Memory B cell (primary cell): ENCODE measurements at places on chromosomes 3 and 15.

DNA sequence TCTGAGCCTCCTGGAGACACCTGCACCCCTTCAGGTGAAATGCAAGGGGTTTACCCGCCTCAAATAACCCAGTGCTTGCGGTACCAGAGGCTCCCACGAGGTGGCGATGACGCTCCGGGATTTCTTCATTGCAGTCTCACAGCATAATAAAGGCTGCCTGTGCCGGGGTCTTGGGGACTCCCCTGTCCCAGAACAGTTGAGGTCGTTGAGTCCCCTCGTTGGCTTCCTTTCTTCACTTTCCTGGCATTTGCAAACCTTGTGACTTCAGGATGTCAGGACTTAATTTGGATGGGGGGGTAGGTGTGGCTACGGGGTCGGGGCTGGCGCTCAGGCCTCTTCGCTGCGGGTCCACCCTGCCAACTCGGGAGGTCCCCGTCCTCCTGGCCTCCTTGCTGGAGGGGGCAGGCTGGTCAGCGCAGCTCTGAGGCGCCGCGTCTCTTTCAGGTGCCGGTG lies 1.3 kb downstream of the GNAT1 start:
- peak; percentile 96 for DNase-seq

DNA sequence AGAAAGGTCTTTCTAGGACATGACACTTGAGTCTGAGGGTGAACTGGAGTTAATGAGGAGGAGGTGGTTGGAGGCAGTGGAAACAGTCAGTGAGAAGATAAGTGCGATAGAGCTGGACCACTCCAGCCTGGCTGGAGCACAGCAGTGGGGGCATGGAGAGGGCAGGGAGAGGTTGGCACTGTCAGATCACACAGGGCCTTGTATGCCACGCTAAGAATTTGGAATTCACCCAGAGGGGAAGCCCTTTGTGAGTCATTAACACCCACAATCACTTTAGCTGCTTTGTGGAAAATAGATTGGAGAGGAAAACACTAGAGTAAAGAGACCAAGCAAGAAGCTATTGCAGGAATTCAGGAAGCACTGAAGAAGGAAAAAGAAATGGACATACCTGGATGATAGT lies 83.3 kb downstream of the ZNF621 start:
- no peak for DNase-seq

DNA sequence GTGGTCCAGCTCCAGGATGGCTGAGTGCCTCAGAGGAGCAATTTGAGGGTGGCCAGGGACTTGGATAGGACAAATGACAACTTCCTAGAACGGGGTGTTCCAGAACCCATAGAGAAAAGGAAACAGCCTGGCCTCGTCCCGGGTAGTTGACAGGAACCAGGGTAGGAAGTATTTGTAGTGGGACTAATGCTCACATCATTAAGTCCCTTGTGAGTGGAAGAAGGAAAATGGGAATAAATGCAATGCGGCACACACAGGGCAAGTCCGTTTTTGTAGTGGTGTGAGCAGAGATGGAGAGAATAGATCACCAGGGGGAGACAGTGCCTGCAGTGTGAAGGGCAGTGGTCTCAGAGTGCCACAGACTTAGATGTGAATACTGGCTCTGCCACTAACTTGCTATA lies 19.6 kb downstream of the TIMP4 start:
- no peak for DNase-seq

DNA sequence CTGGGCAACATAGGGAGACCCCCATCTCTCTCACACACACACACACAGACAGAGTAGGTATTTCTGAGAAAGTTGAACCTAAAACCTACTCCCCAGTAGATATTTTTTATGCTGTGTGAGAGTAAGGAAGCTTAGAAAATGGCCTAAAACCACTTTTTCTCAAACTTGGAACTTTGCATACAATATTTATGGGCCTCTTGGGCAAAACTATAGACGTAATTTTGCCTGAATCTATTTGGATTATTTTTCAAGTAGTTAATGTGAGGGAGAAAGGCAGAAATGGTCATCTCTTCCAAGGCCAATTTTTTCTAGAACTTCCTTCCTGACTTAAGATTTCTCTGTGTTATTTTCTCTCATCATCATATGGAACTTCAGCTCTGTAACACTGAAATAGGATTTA lies 81.7 kb downstream of the ZNF609 start:
- DNase-seq = no peak

- peak; percentile 10 for DNase-seq
These were observed 82.0 kb upstream of the LRIG1 start for GRCh38 chr3:66582721-66583423.

DNA sequence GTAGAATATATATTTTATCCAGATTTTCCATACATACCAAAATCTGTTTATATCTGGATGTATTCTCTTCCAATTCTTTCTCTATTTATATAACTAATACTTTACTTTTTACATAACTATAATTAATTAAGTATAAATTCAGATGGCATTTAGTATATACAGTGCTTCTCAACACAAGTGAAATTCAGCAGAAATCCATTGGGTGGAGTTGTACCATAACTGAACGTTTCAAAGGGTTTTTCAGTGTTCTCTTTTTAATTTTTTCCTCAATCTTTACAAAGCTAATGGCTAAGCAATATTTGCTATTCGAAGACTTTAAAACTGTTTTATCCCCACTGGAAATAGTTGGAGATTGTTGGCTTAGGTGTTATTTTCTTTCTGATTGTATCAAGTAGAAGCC lies 13.9 kb upstream of the ZBBX start:
- DNase-seq = no peak

- DNase-seq = no peak
These were observed 440.0 kb downstream of the TUSC7 start for GRCh38 chr3:117149584-117149983.

DNA sequence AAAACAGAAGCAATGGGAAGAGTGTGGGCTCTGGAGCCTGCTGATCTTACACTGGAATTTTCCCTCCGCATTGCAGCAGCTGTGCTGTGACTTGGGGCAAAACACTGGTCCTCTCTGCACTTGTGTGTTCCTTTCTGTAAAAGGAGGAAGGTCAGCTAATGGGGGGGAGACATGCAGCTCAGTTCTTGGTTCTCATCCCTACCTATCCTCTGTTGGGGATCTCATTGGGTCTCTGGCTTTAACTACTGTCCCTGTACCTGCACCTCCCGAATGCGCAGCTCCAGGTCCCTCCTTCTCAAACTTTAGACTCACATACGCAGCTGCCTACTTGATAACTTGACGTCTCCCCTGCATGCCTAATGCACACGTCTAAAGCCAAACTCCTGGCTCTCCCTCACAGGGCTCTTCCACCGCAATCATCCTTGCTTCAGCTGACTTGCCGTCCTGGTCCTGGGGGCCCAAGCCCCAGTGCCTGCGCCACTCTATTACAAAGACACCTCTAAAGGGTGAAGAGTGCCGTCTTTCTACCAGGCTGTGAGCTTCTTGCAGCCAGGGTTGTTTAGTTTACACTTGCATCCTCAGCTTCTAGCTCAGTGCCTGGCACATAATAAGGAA lies 5.9 kb upstream of the TMEM44 start:
- DNase-seq = no peak

DNA sequence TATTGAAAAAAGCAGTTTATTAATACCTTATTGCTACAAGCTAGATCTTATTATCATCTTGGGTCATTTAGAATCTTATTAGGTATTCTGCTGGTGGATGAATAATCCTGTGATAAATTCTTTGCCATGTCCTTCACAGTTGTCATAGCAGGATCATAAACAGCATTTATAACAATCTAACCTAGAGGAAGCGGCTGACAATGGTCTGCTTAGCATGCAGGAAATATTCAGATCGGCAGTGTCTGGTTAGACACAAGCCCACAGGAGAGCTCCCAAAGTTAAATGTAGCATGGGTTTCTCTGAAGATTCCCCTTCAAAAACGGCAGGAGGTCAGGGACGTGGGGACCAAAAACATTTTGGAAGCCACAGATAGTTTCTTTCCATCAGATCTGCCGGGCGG lies 179.3 kb downstream of the FOXB1 start:
- no peak for DNase-seq

DNA sequence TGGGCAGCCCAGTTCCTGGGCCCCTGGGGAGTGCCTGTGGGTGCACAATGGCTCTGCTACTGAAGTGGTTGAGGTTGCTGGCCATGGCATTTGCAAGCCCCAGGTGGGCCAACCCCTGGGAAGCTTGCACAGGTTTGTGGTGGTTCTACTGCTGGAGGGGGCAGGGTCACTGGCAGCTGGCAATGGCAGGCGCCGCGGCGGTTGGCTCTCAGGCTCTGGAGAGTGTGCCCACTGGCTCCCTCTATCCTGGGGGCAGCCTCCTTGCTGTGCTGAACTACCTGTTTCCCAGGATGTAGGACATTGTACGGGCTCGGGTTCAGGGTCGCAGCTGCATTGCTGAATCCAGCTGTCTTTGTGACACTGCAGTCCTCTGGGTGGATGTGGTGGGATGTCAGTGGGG lies 180.2 kb upstream of the HES1 start:
- DNase-seq = no peak
